ENCODE measurements at places on chromosomes 2 and 18.
A peak's percentile ranks its signal among the peaks of the same experiment; 100 is the strongest.

DNA sequence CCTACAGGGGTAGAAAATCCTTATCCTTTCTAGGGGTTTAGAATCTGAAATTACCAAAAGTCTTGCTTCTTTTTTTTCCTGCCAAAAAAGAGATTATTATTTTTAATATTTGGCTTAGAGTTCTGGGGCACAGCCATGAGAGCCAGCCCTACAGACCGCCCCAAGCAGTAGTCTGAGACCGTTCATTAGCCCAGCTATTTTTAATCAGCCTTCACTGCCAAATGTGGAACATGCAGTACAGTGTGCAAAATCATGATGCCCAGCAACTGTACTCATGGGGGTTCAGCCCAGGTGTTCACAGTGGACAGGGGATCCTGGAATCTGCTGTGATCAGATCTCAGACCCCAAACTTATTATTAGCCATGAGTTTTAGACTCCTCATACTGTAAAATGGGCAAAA lies 60.4 kb downstream of the GRB14 start:
- no peak for DNase-seq

DNA sequence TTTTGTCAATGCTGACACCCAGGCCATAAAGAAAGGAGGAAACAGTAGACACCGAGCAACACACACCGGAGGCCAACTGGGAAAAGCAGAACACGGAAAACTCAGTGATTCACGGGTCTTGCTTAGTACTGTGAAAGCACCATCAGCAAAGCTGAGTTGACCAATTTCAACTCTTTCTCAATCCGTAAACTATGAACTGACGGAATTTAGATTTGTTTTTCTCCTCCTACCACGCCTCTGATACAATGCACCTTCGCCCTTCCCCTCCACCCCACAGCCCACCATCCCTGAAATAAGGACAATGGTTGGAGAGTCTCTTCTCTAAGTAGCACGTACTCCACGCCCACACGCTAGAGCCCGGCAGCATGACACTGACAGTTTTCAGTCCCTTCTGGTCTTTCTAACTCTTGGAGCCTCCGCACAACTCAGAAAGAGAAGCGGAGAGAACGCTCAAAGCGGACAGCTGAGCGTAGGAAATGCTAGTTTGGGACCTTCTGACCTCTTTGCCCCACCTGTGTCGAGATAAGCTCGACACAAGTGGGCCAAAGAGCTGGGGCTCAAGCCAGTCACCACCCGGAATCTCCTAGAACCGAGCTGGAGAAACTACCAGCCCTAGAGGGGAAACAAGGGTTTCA lies 669 bp downstream of the LNPK start:
- peak; percentile 51 for DNase-seq

GRCh38 chr2:14654835-14655282 lies 22.3 kb downstream of the LRATD1 start:
- no peak for DNase-seq

DNA sequence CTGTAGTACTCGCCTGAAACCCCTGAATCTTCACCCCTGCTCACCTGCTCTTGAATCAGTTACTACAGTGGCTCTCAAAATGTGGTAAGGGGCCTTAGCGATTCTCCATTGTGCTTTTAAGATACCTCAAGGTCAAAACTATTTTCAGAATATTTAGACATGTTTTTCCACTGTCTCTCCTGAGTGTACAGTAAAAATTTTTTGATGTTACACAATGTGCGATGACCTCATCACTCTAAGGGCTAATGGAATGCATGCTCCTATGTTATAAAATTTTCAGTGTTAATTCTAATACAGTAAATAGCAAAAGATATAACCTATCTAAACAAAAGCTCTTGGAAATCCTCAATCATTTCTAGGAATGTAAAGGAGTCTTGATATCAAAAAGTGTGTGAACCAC lies 336.9 kb upstream of the PKDCC start:
- DNase-seq: no peak

DNA sequence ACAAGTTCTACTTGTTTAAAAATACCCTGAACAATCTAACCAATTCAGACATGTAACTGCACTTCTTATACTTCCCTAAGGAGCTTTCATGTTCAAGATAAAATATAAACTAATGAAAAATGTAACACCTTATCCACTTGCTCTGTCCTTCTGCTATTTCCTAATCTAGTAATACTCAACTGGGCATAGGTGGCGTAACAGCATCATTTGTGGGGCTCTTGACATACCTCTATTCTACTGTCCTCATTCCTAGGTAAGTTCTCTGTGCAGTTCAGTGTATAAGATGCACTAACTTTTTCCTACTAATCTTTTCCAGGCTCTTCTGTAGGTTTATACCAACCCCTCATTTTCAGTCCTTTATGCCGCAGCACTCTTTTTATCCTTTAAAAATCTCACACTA lies 36.7 kb downstream of the PRKD3 start:
- DNase-seq: no peak

DNA sequence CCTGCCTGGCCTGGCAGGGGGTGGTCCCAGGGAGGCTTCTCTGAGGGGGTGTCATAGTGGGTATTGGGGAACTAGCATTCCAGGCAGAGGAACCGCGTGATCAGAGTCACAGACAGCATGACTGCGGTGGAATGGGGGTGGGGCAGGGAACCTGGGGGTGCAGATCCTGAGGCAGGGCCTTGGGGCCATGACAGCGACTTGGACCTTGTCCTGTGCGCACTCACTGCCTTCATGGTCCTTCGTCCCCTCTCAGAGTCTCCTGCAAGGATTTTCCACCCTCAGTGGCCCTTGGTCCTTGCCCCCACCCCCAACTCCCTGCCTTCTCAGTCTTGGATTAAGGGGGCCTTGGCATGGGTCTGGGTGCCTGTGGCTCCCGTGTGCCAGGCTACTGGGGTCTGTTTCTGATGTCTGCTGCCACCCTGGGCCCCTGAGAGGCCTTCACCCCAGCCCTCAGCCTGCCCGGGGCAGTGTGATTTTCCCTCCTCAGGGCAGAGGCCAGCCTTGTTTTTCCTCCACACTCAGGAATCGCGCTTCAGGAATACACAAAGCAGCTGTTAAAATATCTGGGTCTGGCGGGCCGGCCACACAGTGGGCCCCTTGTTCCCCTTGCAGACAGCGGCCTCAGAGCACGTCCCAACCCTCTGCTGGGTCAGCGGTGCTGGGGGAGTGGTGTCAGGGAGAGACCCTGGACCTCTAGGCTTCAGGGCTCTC lies 51.6 kb downstream of the GLI2 start:
- no peak for DNase-seq

GRCh38 chr2:9331704-9332103 lies 91.6 kb downstream of the ITGB1BP1 start:
- no peak for DNase-seq

DNA sequence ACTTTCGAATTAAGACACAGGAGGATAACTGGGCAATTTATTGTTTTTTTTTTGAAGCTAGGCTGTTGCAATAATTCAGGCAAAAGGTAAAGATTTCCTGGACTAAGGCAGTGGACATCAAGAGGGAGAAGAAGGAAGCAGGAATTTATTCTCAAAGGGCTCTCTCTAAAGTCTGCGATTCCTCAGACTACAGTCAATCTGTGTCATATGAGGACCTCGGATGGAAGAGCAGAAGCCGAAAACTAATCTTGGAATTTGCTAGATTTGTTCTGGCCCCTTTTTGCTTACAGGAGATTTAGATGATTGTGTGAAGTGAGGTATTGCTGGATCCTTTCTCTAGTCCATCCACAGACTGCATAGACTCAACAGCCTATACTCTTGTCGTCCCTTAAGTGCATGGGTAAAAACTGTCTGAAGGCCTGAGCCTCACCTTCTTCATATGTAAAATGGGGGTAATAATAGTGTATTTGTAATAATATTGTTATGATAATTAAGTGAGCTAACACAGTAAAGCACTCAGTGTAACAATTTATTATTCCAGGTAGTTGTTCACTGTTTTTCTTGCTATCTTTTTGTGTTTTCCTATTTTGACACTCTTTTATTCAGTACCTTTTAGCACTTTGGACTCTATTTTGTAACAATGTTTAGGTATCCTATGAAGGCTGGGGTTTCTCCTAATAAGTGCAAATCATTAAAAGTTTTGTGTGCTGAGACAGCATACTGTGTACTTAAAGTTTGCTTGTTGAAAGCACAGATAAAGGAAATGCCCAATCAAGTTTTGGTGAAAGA lies 54.2 kb upstream of the NT5C1B start:
- no peak for DNase-seq

GRCh38 chr2:73008766-73009135 lies 62.8 kb downstream of the SFXN5 start:
- DNase-seq: no peak

DNA sequence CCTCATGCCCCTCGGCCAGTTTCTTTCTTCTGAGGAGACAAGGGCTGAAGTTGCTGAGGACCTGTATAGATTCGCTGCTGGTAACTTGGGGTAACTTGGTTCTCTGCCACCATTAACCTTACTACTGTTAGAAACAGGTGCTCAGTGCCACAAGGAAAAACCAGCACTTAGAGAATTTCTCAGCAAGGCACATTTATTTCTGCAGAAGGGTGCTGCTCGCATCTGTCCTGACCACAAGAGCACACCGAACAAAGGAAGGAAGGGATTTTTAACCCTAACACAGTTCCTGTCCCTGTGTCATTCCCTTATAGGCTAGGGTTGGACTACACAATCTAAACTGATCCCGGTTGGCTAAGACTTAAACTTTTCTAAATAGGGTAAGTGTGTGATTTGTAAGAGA lies 154.1 kb downstream of the SOCS6 start:
- DNase-seq: no peak

DNA sequence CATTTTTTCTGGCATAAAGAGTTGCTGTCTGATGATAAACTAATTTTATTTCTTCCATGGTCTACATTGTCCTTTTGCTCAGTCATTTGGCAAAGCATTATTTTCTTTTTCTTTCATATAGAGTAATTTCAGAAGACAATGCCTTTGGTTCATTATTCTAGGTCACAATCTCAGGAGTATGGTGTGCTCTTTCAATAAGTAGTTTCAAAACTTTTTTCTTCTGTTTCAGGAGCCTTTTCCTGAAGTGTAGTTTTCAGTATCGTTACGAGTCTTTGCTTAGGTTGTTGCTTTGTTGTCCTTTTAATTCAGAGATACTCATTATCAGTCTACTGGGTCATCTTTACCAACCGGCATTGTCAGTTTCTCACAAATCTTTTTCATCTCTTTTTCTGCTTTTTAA lies 100.4 kb upstream of the GPC1 start:
- DNase-seq: no peak

GRCh38 chr2:72750466-72750865 lies 75.4 kb downstream of the EXOC6B start:
- no peak for DNase-seq

GRCh38 chr2:88933980-88934379 lies 242.5 kb downstream of the RPIA start:
- no peak for DNase-seq

GRCh38 chr18:34697233-34697632 lies 12.9 kb upstream of the DTNA start:
- DNase-seq: no peak

DNA sequence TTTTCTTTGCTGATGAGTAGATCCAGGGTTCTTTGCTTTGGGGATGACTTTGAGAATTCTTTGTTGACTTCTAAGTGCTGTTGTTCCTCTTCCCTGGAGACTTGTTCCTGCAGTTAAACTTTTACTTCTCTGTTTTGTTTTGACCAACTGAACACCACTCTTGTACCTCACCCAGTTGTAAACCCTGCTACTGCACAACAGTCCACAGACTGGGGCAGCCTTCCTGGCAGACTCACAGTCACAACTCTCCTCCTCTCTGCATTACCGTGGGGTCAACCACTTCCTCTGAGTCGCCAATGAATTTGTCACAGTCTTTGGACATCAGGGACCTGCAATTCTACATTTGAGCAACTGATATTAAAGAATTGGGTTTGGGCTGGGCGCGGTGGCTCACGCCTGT lies 3.8 kb upstream of the SLC8A1 start:
- DNase-seq: no peak

GRCh38 chr2:13651684-13652131 lies 935.0 kb downstream of the TRIB2 start:
- DNase-seq: no peak

DNA sequence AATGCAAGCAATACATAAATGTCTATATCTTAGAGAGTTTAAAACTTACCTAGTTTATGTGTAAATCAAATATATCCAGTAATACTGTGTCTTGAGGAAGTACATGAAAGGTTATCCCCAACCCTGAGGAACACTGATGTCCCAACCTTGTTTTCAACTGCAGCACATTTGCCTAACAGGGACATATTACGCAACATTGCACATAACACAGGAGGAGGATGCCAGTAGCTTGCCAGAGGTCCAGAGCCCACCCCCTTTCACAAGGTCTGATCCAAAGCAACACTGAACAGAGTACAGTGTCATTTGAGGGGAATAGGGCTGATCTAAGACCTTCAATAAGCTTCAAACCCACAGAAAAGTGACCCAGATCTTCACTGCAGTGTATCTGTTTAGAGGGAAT lies 678.5 kb downstream of the ARHGAP15 start:
- DNase-seq: no peak

GRCh38 chr2:38723173-38723572 lies 28.0 kb downstream of the SRSF7 start:
- DNase-seq: no peak

DNA sequence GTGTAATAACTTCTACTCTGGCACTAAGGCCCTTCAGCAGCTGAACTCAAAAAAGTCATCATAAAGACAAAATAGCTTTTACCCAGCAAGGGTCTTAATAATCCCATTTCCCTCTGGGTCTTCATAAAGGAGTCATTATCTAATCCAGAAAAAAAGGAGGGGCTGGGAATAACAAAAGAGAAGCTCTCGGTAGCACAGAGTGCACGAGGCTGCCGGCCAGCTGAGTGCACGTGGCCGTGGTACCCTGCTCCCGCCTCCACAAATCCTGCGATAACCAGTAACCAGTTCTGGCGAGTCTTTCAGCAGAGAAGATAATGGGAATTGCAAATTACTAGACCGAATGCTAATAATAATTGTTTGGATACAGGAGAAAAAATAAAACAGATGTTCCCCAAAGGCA lies 7.5 kb downstream of the NRP2 start:
- DNase-seq: no peak

GRCh38 chr2:234821946-234822475 lies 129.8 kb upstream of the SH3BP4 start:
- DNase-seq: no peak

- no peak for DNase-seq
These were observed 126.7 kb downstream of the GALNT14 start for GRCh38 chr2:31011587-31011986.

DNA sequence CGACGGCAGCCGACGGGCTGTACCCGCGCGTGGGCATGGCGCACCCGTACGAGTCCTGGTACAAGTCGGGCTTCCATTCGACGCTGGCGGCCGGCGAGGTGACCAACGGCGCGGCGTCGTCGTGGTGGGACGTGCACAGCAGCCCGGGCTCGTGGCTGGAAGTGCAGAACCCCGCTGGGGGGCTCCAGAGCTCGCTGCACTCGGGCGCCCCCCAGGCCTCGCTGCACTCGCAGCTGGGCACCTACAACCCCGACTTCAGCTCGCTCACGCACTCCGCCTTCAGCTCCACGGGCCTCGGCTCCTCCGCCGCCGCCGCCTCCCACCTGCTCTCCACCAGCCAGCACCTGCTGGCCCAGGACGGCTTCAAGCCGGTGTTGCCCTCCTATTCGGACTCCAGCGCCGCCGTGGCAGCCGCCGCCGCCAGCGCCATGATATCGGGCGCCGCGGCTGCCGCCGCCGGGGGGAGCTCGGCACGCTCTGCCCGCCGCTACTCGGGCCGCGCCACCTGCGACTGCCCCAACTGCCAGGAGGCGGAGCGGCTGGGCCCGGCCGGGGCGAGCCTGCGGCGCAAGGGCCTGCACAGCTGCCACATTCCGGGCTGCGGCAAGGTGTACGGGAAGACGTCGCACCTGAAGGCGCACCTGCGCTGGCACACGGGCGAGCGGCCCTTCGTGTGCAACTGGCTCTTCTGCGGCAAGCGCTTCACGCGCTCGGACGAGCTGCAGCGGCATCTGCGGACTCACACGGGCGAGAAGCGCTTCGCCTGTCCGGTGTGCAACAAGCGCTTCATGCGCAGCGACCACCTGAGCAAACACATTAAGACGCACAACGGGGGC lies 2.0 kb downstream of the SP9 start:
- DNase-seq: no peak
